Upper lobe of right lung (tissue), 1 donor: ENCODE measurements at places on chromosomes 2 and 18. TPM values are rescaled to one million over a fixed set of nuclear protein-coding genes. Genes with fewer than 3 reads are reported as not detected.

GRCh38 chr18:36724169-36724568 is 104.6 kb downstream of the TPGS2 start:
- H3K36me3 ChIP-seq = no peaks in the 10 kb centered on the region
- no peak overlapping the region for H3K27ac ChIP-seq
- H3K27me3 ChIP-seq = no peaks in the 10 kb centered on the region
- H3K4me1 ChIP-seq = no peaks in the 10 kb centered on the region
- DNase-seq = no peak

DNA sequence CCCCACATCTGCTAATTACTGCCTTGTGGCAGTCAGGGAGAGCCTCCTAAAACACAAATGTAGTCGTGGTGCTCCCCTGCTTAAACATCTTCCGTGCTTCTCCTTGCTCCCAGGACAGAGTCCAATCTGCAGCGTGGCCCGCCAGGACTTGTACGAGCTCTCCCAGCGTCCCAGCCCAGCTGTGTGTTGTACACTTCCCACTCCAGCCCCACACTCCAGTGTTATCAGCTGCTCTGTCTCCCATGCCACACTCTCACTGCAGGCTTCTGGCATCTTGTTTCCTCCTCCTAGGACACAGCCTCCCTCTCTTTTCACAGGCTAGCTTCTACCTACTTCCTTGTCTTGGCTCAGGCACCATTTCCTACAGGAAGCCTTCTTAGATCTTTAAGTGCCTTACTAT is 199.4 kb downstream of the ALPK2 start:
- H3K36me3 ChIP-seq = no peaks in the 10 kb centered on the region
- no peak for DNase-seq
- H3K4me1 ChIP-seq = no peaks in the 10 kb centered on the region
- H3K4me3 ChIP-seq = no peak overlapping the region
- H3K27me3 ChIP-seq = no peaks in the 10 kb centered on the region
- no peak overlapping the region for H3K27ac ChIP-seq

DNA sequence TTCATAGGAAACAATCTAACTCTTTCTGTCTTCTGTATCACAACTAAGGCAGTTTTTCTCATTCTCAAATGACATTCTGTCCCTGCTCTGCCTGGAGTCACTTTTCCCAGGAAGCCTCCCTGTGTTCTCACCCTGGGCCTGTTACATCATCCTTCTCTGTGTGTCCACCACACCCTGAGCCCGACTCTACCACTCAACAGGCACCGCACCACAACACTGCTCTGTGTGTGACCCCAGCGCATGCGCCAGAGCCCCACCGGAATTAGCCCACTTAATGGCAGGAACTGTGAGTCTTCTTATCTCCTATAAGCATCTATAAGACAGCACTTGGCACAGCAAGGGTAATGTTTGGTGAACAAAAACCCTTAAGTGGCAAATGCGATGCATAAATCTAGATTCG is 32.3 kb downstream of the TGFBRAP1 start:
- DNase-seq = no peak
- no peak overlapping the region for H3K27ac ChIP-seq
- peaks cover 62% of the 10 kb centered on the region for H3K36me3 ChIP-seq
- H3K4me1 ChIP-seq = no peaks in the 10 kb centered on the region
- H3K4me3 ChIP-seq = no peak overlapping the region

DNA sequence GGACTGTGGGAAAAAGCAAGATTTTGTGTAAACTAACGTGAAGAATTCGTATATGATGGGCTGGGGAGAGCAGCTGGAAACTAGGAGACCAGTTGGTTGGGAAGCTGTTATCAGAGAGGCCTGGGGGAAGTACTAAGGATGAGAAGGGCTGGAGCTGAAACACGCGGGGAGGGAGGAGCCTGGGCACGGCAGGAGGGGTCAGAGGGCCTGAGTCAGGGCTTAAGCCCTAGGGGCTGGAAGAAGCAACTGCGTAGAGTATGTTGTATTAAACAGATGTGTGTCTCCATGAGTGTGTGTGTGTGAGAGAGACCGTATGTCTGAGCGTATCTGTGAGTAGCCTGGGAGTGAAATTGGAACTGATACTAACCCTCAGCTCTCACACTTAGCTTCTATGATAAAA is 8.4 kb downstream of the POMC start:
- H3K27ac ChIP-seq = no peak overlapping the region
- H3K4me3 ChIP-seq = no peak overlapping the region
- no peaks in the 10 kb centered on the region for H3K36me3 ChIP-seq
- peak; percentile 51 for DNase-seq
- no peaks in the 10 kb centered on the region for H3K4me1 ChIP-seq

DNA sequence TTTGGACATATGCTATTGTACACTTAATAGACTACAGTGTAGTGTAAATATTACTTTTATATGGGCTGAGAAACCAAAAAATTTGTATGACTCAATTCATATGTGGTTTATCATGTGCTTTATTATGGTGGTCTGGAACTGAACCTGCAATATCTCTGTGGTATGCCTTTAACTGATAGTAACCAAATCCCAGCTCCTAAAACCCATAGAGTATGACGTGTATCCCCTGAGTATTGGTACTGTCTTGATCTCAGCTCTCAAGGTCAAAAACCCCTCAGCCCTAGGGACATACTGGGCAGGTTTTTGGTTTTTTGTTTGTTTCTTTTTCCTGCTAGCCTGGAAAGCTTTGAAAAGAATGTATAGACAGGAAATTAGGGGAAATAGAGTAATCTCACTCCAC is 42.2 kb upstream of the ARHGAP15 start:
- no peaks in the 10 kb centered on the region for H3K4me1 ChIP-seq
- no peak overlapping the region for H3K4me3 ChIP-seq
- H3K36me3 ChIP-seq = no peaks in the 10 kb centered on the region
- no peaks in the 10 kb centered on the region for H3K27me3 ChIP-seq

DNA sequence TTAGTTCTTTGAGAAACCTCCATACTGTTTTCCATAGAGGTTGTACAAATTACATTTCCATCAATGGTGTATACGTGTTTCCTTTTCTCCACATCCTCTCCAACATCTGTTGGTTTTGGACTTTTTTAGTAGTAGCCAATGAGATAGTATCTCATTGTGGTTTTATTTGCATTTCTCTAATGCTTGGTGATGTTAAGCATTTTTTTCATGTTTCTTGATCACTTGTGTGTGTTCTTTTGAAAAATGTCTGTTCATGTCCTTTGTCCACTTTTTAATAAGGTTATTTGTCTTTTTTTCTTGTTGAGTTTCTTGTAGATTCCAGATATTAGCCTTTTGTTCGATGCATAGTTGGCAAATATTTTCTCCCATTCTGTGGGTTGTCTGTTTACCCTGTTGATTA is 392.3 kb upstream of the ZEB2 start:
- no peaks in the 10 kb centered on the region for H3K27me3 ChIP-seq
- no peak overlapping the region for H3K4me3 ChIP-seq
- no peak for DNase-seq
- no peaks in the 10 kb centered on the region for H3K4me1 ChIP-seq

- no peak overlapping the region for H3K4me3 ChIP-seq
- H3K27ac ChIP-seq = no peak overlapping the region
- H3K36me3 ChIP-seq = no peaks in the 10 kb centered on the region
- H3K4me1 ChIP-seq = no peaks in the 10 kb centered on the region
Observed at GRCh38 chr18:6059551-6059950, 164.2 kb upstream of the TMEM200C start.

GRCh38 chr2:159035790-159036411 is 67.5 kb downstream of the TANC1 start:
- no peaks in the 10 kb centered on the region for H3K27me3 ChIP-seq
- no peaks in the 10 kb centered on the region for H3K36me3 ChIP-seq
- DNase-seq = no peak

DNA sequence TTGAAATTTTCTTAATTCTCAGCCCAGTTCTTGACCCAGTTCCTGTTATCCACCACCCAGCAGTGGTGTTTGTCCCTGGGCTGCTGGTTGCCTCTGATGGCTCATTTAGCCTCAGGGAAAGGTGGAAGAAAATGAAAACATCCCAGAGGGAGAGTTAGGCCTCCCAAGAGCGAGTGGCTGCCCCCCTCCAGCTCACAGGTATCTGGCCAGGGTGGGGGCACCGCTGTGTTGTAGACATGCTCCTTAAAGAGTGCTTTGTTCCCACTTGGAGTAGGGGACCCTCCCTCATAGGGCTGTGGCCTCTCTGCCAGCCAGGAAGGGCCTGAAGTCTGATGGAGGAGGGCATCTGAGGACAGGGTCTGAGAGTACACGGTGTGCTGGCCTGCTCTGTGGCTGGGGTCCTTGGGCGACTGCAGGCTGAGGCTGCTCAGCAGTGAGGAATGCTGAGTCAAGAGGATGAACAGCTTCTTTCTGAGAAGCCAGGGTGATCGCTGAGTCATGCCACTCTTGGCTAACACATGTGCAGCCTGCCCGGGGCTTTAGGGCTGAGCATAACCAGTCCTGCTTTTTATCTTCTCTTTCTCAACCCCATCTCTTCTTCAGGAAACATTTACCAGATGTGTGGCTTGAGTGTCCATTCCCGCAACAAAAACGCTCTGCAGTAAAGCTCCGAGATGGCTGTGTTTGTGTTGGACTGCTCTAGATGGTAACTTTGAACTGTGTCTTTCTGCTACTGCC is 72.3 kb downstream of the IL1R2 start:
- H3K36me3 ChIP-seq = no peaks in the 10 kb centered on the region
- H3K4me1 ChIP-seq = peaks cover 62% of the 10 kb centered on the region
- peak overlapping the region; percentile 12 for H3K4me3 ChIP-seq
- H3K27me3 ChIP-seq = no peaks in the 10 kb centered on the region

DNA sequence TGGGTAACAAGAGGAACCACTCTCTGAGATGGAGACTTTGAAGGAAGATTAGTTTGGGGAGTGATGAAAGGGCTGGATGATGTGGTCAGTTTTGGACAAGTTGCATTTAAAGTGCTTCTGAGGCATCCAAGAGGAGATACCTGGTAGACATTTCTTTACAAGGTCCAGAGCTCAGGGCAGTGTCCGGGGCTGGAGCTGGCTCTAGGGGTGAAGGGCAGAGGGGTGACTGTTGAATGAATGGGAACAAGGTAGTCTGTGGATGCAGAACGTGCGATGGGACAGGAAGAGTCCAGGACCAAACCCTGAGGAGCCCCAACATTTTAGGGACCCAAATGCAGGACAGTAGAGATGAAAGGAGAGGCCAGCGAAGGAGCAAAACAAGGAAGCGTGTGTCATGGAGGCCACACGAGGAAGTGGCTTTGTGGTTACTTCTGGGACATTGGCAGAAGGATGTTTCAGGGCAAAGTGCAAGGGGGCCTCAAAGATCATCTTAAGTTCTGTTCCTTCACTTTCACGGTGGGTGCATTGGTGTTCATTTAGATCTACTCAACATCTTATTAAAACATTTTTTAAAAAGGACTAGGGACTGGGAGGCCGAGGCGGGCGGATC is 13.6 kb upstream of the GPR35 start:
- peak; percentile 39 for DNase-seq
- H3K27ac ChIP-seq = no peak overlapping the region
- H3K27me3 ChIP-seq = no peaks in the 10 kb centered on the region
- H3K4me3 ChIP-seq = no peak overlapping the region
- peaks cover 4% of the 10 kb centered on the region for H3K4me1 ChIP-seq

DNA sequence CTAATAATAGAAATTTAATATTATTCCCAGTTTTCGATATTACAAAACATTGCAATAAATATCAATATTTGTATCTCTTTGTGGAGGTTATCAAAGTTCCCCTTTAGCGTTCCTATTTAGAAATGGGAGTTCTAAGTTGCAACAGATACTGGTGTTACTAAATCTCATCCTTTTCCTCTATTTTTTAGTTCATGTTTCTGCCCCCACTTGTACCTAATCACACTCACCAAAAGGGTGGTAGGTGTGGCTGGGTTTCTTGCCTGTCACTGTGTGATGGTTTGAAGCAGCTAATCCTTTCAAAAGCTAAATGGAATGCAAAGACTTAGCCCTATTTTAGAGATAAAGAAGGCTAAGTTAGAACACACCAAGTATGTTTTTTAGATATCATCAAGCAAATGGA is 997.9 kb downstream of the TSN start:
- no peaks in the 10 kb centered on the region for H3K27me3 ChIP-seq
- H3K4me1 ChIP-seq = no peaks in the 10 kb centered on the region
- no peaks in the 10 kb centered on the region for H3K36me3 ChIP-seq

- DNase-seq = no peak
- no peak overlapping the region for H3K4me3 ChIP-seq
- H3K36me3 ChIP-seq = no peaks in the 10 kb centered on the region
- H3K4me1 ChIP-seq = peaks cover 14% of the 10 kb centered on the region
Observed at GRCh38 chr2:98347298-98348065, 1.2 kb downstream of the CNGA3 start.

GRCh38 chr2:106257135-106257534 is 63.0 kb upstream of the UXS1 start:
- DNase-seq = no peak
- no peak overlapping the region for H3K4me3 ChIP-seq
- no peaks in the 10 kb centered on the region for H3K27me3 ChIP-seq
- no peaks in the 10 kb centered on the region for H3K36me3 ChIP-seq

- no peak overlapping the region for H3K4me3 ChIP-seq
- no peak for DNase-seq
- no peaks in the 10 kb centered on the region for H3K4me1 ChIP-seq
Observed at GRCh38 chr2:188629753-188630527, 338.3 kb downstream of the GULP1 start.

GRCh38 chr18:5036523-5036922 is 160.5 kb downstream of the AKAIN1 start:
- H3K4me1 ChIP-seq = no peaks in the 10 kb centered on the region
- no peak for DNase-seq
- H3K27me3 ChIP-seq = no peaks in the 10 kb centered on the region
- no peaks in the 10 kb centered on the region for H3K36me3 ChIP-seq
- no peak overlapping the region for H3K27ac ChIP-seq

- no peaks in the 10 kb centered on the region for H3K27me3 ChIP-seq
- no peak overlapping the region for H3K4me3 ChIP-seq
- peaks cover 12% of the 10 kb centered on the region for H3K4me1 ChIP-seq
- no peak overlapping the region for H3K27ac ChIP-seq
- no peaks in the 10 kb centered on the region for H3K36me3 ChIP-seq
Observed at GRCh38 chr2:238731961-238732360, 115.9 kb upstream of the TWIST2 start.

Gene ERMN
- total RNA-seq = 0.32 TPM

Gene EFEMP1
- total RNA-seq = 301 TPM

Gene CCDC141
- 25.7 TPM for total RNA-seq

Gene MROH2A
- total RNA-seq = not detected

Gene DNAJC5G
- not detected for total RNA-seq

Gene ASB3
- total RNA-seq = 29.0 TPM

Gene POTEE
- total RNA-seq = not detected

Gene NLRC4
- total RNA-seq = 15.3 TPM
